Left lobe of liver (tissue), 2 donors: ENCODE measurements at places on chromosomes 12 and 14. TPM values are rescaled to one million over a fixed set of nuclear protein-coding genes. Genes with fewer than 3 reads are reported as not detected.

C3AR1 gene
- total RNA-seq, result 2.3 TPM

MORN3 gene
- not detected for total RNA-seq

STON2 gene
- 6.3 TPM for total RNA-seq

MYG1 gene
- total RNA-seq, result 24.0 TPM

KLHL33 gene
- total RNA-seq, result 0.20 TPM

GRCh38 chr12:124953689-124954405, 35.1 kb downstream of the DHX37 start:
- DNase-seq, result no peak

- DNase-seq, result no peak
These were observed 179.7 kb downstream of the PDZRN4 start for GRCh38 chr12:41367726-41368405.

DNA sequence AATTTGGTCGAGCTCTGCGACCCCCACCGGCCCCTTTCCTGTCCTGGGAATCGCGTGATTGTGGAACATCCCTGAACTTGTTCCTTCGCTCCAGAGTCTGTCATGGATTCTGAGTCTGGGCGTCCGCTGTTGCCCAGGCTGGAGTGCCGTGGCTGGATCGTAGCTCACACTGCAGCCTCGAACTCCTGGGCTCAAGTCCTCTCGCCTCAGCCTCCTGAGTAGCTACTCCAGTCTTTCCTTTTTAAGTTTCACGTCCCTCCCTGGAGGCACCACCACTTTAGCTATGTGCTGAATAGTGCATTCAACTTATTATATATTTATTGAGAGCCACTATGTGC, 698 bp downstream of the ACOT6 start:
- no peak for DNase-seq

DNA sequence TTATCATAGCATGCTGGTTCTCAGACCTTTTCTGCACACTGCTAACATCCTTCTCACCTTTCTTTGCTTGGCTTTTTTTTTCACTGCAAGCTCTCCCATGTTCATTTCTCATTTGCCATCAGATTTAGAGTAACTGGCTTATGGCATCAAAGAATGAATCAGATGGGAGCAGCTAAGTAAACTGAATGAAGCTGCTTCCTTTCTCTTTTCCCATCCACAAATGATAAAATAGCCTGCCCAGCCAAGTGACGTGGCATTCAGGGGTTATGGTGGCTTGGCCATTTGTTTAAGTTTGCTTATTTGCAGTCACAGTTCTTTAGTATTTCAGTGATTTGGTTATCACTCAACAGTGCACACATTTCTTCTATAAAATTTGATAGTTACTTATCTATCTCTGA, 708.6 kb downstream of the DIO2 start:
- no peak for DNase-seq

DNA sequence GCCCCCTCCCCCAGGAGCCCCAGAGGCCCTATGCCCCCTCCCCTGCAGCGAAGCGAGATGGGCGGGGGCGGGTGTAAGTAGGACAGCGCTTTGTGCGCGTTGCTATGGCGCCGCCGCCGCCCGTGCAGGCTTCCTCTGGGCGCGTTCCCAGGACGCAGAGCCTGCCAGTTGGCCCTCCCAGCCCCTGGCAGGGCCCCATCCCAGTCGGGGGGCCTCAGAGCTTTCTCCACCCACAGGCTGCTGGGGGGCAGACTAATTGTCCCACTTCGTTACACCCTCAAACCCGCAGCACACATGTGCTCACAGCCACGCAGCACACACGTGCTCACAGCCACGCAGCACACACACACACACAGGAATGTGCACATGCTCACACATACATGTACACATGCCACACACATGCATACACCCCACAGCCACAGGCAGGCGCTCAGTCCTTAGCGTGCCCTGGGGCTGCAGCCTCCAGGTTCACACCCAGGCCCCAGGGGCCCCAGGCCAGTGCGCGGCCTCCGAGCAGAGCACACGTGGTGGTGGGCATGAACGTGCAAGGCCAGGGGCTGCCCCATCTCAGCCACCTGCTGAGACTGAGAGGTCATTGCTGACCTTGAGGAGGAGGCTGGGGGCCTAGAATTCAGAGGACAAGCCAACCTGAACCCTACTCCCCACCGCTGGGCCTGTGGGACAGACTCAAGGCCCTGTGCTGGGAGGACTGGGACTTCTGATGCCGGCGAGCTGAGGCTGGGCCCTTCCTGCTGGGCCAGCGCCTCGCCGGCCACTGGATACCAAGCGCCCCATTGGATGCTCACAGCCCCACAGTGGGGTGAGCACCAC, 15.6 kb downstream of the TRMT61A start:
- DNase-seq, result no peak

GRCh38 chr12:59780605-59781135, 184.8 kb downstream of the SLC16A7 start:
- no peak for DNase-seq

DNA sequence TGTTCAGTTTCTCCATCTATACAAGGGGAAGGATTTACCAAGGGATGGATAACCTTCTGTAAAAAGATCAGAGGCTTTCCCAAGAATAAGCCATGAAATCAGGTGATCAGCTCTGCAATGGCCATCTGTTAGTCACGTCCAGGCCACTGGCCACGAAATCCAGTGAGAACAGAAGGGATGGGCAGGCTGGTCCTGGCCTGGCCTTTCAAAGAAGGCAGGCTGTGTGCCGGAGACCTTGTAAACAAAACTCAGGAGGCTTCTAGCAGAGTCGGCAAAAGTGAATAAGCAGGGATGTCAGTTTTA, 68.5 kb downstream of the RNF34 start:
- DNase-seq, result no peak

DNA sequence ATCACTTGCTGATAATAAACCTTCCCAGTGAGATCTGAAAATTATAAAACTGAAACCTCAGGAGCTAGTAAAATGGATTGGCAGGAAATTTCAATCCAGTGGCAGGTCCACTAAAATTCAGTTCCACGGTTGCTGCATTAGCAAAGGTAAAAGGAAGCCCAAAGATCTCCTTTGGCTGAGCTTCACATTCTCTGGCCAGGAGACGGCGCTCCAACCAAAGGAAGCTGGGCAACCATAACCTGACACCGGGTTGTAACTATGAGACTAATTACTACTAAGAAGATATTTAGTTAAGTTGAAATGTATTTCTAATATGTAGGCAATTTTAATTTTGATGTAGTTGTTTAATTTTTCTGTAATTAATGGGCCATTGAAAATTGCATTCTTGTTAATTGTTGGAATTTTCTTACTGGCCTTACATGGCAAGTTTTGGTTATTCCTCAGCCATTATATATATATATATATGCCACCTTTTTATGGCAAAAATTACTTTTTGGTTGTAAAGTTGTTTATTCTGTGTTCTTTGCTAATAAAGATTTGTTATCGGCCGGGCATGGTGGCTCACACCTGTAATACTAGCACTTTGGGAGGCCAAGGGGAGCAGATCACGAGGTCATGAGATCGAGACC, 17.0 kb downstream of the OR8S1 start:
- no peak for DNase-seq

- no peak for DNase-seq
These were observed 6.4 kb downstream of the LTBP2 start for GRCh38 chr14:74605531-74606223.

DNA sequence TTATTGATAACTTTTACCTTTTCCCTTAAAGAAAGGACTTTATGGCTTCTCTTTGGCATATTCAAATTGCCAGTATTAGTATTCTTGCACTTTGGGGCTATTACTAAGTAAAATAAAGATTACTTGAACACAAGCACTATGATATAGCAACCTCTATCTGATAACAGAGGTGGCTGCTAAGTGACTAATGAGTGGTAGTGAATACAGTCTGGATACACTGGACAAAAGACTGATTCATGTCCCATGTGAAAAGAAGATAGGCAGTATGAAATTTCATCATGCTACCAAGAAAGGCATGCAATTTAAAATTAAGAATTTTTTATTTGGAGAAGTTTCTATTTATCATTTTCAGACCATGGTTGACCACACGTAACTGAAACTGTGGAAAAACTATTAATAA, 399.9 kb downstream of the FSCB start:
- no peak for DNase-seq

GRCh38 chr12:75814851-75815754, 216.5 kb downstream of the PHLDA1 start:
- no peak for DNase-seq
